Hematopoietic multipotent progenitor cell treated with erythropoietin and hydrocortisone succinate and interleukin-3 and kit ligand, for 17 days (in vitro differentiated cells): ENCODE measurements at places on chromosomes 1 and 21.

DNA sequence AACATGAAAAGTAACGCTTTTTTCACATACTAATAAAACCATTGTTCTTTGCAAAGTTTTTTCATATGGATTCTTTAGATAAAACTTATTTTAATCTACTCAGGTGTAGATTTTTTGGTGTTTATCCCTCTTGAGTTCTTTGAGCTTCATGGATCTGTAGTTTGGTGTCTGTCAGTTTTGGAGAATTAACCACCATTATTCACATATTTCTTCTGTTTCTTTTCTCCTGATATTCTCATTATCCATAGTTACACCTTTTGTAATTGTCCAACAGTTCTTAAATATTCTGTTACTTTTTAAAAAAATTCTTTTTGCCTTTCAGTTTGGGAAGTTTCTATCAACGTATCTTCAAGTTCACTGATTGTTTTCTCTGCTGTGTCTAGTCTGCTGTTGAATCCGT is 18.6 kb downstream of the HS2ST1 start:
- no peak for DNase-seq

GRCh38 chr1:103267893-103268292 is 159.6 kb upstream of the COL11A1 start:
- DNase-seq = no peak

DNA sequence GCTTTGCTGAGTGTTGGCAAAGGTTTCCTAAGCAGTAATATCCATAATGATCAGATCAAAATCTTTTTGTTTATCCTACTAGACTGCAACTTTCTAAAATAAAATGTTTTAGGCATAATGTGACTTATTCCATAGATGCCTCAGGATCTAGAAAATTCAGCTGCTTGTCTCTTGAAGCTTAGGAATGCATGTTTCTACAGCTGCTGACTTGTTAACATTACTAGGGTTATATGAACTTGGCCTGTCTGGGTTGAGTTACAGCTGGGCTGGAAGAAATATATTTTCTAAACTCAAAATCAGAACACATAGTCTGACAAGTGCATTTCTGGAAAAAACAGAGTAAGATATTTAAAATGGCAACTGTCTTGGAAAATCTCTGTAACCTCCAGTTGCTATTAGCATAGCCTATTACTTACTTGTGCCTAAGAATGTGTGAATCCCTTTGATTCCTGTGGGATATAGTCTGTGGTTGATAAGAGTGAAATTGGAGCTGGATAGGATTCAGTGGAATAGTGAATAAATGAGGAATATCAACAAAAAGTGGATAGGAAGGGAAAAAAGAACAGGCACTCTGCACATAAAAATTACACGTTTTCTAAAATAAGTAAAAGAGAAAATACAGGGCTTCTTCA is 61.2 kb downstream of the RGS4 start:
- DNase-seq = no peak

DNA sequence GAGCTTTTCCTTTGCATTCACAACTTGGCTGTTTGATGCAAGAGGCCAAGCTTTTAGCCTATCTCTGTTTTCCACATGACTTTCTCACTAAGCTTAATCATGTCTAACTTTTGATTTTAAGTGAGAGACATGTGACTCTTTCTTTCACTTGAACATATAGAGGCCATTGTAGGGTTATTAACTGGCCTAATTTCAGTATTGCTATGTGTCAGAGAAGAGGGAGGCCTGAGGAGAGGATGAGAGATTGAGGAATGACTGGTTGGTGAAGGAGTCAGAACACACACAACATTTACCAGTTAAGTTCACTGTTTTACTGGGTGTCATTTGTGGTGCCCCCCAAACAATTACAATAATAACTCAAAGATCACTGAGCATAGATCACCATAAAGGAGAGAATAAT is 193.5 kb downstream of the CYYR1 start:
- no peak for DNase-seq

DNA sequence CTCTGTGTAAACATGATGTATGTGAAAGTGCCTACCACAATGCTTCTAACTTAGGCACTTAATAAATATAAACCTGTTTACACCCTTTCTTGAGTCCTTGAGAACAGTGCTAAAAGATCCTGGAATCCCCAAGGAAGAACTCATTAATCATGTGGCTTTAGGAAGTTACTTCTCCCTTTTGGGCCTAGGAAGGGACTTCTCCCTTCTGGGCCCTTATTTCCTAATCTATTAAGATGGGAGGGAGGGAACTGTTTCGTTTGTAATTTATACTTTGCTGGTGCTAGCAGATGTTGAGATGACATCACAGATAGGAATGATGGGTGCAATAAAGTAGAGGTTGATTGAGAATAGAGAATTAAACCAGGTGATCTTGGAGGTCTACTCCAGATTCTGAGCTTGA is 1.2 kb downstream of the BTF3L4 start:
- peak; percentile 30 for DNase-seq

- no peak for DNase-seq
Measured at GRCh38 chr1:153277852-153278251, 18.4 kb downstream of the LORICRIN start.

GRCh38 chr1:109162626-109163025 is 48.7 kb downstream of the ELAPOR1 start:
- DNase-seq = no peak

- DNase-seq = no peak
Measured at GRCh38 chr1:213250041-213250440, 199.0 kb downstream of the RPS6KC1 start.

DNA sequence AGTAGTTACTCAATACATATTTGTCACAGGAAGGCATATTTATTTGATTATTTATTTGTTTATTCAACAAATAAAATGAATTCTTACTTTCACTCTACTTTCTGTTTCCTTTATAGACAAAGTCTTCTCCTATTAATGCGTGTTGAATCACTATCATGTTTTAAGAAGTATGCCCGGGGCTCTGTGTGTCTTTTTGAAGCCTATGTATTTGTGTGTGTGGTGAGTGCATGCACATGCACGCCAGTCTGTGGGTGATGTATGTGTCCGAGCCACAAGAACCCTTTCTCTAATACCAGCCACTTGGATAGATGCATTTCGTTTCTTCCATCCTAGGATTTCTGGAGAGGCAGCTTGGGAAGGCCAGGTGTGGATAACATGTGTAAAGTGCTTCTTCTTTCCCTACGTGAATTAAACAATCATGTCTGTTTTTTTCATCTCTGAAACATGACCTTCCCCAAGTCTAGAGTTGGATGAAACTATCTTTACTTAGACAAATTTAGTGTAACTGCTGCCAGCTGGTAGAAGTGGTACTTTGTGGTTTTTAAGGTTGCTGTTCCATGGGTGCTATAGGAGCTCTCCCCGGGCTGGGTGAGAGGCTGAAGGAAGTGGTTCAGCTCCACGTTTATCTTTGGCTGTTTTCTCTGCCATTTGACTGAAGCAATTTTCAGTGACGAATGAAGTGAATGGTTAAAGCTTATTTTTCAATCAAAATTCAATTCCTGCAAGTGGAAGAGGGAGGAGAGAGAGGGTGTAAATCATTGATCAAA is 46.8 kb upstream of the PPM1J start:
- DNase-seq = no peak
